Stimulated activated CD4-positive, alpha-beta T cell treated with anti-CD3 and anti-CD28 coated beads, Interleukin-1b, Interleukin-23, amount 100 ng/mL, for 24 hours (primary cell): ENCODE measurements at places on chromosomes 5 and 9.
A peak's percentile ranks its signal among the peaks of the same experiment; 100 is the strongest.

DNA sequence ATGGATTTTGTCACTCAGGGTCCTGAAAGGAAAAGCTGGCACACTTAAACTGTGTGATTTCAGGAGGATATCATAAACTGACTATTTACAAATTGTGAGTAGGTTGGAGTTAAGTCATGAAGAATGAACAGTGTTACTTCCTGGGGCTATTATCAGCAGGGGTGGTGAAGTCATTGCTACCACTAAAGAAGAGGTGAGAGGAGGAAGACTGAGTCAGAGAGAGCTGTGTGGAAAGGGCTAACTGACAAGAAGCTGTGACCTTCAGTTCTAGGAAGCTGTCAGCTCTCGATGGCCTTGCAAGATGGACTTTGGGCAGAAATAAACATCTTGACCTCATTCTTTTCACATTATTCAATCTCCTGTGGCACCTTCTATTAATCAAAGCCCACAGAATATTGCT lies 72.3 kb upstream of the STARD4 start:
- DNase-seq: no peak

DNA sequence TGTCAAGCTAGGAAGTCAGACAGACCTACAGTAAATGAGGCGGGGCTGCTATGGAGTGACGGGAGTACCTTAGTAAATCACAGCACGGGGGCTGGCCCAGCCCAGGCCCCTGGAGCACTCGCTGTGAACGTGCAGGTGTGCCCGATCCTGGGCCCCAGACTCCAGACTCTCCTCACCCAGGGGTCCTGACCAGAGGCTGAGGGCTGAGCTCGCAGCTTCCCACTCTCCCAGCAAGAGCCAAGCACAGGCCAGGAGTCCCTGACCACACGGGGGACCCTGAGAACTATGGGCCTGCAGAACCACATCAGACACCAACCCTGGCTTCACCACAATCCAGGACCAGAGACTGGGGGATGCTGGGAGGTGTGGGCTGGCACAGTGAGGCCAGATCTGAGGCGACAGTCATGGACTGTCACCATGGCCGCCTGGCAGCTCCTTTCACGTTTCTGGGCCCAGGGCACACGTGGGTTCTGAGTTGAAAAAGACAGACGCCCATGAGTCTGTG lies 73.4 kb downstream of the ADAMTS2 start:
- DNase-seq: no peak

DNA sequence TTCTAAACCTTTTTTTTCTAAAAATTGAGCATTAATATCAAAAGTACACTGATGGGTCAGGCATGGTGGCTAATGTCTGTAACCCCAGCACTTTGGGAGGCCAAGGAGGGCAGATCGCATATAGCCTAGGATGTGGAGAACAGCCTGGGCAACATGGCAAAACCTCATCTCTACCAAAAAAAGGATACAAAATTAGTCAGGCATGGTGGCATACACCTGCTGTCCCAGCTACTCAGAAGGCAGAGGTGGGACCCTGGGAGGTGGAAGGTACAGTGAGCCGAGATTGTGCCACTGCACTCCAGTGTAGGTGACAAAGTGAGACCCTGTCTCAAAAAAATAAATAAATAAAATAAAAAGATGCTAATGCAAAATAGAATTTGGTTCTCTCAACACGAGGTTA lies 49.4 kb downstream of the RAPGEF1 start:
- DNase-seq: no peak

DNA sequence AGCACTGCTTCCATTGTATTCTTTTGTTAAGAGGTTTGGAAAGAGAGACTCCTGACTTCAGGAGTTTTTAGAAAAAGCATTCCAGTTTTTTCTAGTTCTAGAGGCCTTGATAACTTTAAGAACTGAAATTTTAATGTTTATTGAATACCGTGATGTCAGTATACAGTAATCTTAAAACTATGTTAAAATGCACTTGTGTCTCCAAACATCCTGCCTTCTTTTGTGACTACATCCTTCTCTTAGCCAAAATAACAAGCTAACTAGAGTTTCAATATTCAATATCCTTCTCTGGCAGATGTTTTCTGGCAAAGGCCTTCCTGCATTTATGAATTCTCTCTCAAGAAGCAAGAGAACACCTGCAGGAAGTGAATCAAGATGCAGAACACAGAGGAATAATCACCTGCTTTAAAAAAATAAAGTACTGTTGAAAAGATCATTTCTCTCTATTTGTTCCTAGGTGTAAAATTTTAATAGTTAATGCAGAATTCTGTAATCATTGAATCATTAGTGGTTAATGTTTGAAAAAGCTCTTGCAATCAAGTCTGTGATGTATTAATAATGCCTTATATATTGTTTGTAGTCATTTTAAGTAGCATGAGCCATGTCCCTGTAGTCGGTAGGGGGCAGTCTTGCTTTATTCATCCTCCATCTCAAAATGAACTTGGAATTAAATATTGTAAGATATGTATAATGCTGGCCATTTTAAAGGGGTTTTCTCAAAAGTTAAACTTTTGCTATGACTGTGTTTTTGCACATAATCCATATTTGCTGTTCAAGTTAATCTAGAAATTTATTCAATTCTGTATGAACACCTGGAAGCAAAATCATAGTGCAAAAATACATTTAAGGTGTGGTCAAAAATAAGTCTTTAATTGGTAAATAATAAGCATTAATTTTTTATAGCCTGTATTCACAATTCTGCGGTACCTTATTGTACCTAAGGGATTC lies 43.1 kb downstream of the NDFIP1 start:
- DNase-seq: peak; percentile 43

- DNase-seq: no peak
Measured at GRCh38 chr5:80151890-80152289, 104.0 kb downstream of the SERINC5 start.
